HuH-7.5 (cell line): ENCODE measurements at places on chromosomes 12 and 14.

DNA sequence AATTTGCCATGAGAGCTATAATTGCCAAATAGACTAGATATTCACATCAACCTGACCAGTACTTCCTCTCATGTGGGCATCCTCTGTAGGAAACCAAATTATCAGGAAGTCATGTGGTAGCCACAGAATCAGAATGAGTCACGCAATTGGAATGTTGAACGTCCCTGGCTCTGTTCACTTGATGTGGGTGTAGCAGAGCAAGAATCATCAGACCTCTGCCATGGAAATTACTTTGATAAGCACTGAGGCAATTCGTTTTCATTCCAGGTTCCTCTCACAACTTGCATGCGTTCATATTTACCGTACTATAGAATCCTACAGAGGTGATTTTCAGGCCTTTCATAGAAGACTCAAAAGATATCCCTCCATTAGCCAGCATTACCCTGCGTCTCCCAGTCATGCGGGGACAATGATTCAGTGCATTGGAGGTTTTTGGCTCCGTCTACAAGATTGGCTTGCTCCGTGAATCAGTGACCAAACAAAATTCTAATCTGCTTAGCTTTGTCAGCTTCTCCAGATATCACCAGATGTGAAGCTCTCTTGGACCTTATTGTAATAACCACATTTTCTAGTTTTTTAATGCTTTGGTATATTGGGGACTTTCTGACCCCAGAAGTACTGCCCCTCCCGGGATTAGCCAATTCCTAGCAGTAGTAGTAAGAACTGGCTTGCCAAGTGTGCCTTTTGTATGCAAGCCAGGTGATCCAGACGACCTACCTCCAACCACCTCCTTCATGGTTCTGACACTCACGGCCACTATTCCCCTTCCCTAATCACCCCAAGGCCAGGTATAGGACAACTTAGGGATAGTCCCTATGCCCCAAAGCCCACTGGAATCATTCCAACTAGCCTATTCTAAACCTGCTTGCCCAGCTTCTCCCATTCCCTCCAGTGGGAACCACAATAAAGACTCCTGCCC, 133.4 kb downstream of the KICS2 start:
- peak; percentile 14 for DNase-seq

DNA sequence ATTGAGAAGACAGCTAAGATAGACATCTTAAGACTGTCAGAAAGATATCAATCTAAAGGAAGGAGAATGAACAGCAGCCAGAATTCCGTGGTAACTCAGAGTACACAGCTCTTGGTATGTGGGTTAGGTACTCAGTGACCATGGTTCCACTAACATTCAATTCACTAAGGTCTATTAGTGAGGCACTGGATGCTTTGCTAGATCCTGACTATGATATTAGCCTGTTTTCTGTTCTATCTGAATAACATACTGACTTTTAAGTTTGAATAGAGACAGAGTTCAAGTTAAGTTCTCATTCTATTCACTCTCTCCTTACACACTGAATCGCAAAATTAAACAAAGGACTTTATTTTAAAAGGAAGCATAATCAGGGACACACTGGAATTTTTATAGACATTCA, 106.4 kb downstream of the PRKD1 start:
- no peak for DNase-seq

DNA sequence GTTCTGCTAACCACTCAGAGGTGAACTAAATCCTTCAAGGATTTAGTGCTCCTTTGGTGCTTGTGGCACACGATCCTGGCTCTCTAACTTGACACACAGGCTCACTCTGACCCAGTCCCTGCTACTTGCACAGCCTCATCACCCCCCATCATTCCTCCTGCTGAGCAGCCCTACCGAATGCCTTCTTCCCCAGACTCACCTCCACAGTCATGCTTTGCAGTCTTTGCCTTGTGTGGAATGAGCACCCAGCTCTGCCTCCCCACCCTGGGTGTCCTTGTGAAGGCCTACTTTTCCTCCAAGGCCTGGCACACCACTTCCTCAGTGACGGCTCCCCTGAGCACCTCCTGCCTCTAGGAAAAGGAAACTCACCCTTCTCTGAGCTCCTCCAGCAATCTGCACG, 7.9 kb upstream of the TINF2 start:
- no peak for DNase-seq

- no peak for DNase-seq
Measured at GRCh38 chr14:61609884-61610283, 85.4 kb upstream of the HIF1A start.

DNA sequence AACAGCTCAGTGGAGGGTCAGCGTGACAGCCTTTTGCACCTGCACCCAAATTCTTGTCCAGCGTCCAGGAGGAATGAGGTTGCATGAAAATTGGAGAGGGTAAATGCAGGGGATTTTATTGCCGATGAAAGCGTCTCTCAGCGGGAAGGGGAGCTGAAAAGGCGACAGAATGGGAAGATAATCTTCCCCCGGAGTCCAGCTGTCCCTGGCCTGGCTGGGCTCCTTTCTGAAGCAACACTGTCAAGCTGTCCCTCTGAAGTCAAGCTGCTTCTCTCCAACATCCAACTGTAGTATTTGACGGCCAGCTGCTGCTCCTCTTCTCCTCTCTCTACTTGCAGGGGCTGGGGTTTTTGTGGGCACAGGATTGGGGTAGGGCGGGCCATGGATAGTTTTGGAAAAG, 32.7 kb downstream of the NOPCHAP1 start:
- DNase-seq = no peak

- DNase-seq = no peak
Measured at GRCh38 chr14:21083565-21084325, 13.6 kb downstream of the ARHGEF40 start.

GRCh38 chr12:3745152-3745551, 7.8 kb downstream of the CRACR2A start:
- no peak for DNase-seq

GRCh38 chr14:64614166-64614565, 64.4 kb downstream of the PPP1R36 start:
- no peak for DNase-seq
